ENCODE measurements at places on chromosomes 5 and 9.

- no peak for DNase-seq
These were observed 22.8 kb downstream of the ANGPTL2 start for GRCh38 chr9:127099664-127100063.

GRCh38 chr9:87119328-87119881 is 172.1 kb upstream of the GAS1 start:
- DNase-seq = no peak

DNA sequence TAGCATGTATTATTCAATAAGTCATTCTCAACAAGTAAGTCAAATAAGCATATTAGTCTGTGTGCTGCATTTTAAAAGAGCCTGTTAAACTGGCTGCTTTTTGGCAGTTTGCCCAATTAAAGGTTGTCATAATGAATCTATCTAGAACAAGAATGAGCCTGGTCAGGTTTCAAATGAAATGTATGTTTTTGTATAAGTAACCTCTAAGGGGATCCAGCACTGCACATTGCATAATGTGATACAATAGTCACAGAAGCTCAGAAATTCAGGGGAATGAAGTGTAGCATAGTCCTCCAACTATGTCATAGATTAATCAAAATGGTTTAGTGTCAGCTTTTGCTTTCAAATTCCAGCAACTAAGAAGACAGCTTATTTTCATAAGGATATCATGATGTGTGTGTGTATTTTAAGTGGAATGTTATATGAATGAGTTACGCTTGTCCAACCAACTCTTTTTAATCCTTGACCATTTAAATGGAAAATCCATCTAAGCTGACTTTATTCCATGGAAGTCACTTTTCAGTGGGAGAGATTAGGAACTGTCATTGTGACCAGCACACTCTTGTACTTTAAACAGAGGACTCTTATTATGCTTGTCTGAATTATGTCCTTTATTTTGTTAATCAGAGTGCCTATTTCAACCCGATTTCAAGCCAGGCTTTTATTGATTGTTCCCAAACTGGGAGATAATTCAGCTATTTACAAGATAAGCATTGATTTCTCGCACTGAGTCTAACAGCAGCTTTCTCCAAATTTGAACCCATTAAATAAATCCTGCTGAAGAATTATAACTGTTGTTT is 283.9 kb upstream of the ADAMTSL1 start:
- DNase-seq = no peak

DNA sequence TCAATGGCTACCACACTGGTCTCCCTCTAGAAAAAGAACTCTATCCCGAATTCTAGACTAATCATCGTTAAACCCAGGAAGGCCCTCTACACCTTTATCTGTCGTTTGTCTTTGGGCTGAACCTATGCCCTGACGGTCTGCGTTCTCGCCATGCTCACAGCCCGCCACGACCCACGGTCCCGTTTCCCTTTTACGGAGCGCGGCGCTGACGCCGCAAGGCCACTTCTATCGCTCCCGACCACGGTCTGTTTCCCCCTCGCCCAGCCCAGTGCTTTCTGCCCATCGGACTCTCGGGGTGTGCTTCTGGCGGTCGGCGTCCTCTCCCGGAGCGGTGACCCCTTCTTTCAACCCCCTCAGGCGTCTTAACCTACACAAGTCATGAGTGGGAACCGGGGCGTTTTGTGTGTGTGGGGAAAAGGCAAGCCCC is 974 bp downstream of the C9orf40 start:
- DNase-seq = peak; percentile 59

DNA sequence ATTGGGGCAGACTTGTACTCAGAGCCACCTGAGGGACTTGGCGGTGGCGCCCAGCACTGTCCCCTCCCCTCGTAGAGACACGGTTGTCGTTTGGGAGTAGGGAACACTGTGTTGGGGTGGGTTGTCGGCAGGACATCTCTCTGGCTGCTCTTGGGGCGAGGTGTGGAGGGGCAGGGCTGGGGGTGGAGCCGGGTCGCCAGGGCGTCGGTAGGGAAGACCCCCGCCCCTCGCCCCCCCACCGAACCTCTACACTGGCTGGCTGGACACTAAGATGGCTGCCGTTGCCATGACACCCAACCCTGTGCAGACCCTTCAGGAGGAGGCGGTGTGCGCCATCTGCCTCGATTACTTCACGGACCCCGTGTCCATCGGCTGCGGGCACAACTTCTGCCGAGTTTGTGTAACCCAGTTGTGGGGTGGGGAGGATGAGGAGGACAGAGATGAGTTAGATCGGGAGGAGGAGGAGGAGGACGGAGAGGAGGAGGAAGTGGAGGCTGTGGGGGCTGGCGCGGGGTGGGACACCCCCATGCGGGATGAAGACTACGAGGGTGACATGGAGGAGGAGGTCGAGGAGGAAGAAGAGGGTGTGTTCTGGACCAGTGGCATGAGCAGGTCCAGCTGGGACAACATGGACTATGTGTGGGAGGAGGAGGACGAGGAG is 778 bp downstream of the TRIM41 start:
- DNase-seq = no peak

- DNase-seq = no peak
These were observed 727.1 kb upstream of the GRAMD2B start for GRCh38 chr5:125695996-125696655.

- no peak for DNase-seq
These were observed 58.8 kb upstream of the IGFBPL1 start for GRCh38 chr9:38482918-38483592.

GRCh38 chr5:146390469-146390868 is 51.8 kb downstream of the POU4F3 start:
- no peak for DNase-seq

DNA sequence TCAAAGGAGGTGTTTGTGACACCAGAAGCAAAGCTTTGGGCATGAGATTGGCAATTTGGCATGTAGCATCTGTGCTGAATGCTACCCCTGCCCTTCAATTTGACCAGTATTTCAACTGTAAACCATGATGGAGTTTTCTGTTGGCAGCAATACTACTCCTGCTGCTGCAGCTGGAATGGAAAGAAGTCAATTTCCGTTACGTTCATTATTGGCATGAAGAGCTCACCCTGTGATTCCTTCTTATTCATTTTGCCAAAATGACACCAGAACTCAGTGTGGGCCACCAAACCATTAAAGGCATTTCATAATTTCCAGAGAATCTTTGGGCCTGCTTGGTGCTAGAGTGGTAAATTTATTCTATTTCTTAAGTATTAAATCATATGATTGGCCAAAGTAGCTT is 433.1 kb upstream of the DMAC1 start:
- no peak for DNase-seq

DNA sequence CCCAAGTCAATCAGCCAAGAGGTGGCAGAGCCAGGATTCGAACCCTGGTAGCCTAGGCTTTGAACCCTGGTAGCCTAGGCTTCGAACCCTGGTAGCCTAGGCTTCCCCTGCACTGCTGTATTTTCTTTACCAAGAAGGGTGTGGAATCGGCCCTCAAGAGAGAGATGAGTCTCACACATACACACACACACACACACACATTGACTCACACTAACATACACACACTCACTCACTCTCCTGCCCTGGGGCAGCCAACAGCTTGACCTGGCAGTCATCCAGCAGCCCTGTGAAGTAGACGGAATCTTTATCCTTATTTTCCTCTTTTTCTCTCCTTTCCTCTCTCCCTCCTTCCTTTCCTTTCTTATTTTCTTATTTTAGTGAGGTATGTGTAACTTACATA is 55.4 kb upstream of the RPL26L1 start:
- DNase-seq = no peak

- no peak for DNase-seq
These were observed 21.3 kb upstream of the PTPN3 start for GRCh38 chr9:109519366-109519765.
